Stimulated activated CD4-positive, alpha-beta T cell treated with anti-CD3 and anti-CD28 coated beads, Interleukin-2, amount 100 ng/mL, for 24 hours (primary cell): ENCODE measurements at places on chromosomes 6 and 20.

DNA sequence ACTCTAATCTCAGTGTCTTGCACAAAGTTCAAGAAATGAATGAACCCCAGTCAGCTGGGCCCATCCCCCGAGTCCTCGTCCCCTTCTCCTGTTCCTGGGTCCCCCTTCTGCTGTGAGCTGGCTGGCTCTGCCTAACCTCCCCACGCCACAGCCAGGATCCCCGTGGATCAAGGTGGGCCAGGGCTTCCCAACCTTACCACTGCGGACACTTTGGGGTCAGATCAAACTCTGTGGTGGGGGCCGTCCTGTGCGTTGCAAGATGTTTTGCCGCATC lies 116.2 kb downstream of the SULF2 start:
- no peak for DNase-seq

DNA sequence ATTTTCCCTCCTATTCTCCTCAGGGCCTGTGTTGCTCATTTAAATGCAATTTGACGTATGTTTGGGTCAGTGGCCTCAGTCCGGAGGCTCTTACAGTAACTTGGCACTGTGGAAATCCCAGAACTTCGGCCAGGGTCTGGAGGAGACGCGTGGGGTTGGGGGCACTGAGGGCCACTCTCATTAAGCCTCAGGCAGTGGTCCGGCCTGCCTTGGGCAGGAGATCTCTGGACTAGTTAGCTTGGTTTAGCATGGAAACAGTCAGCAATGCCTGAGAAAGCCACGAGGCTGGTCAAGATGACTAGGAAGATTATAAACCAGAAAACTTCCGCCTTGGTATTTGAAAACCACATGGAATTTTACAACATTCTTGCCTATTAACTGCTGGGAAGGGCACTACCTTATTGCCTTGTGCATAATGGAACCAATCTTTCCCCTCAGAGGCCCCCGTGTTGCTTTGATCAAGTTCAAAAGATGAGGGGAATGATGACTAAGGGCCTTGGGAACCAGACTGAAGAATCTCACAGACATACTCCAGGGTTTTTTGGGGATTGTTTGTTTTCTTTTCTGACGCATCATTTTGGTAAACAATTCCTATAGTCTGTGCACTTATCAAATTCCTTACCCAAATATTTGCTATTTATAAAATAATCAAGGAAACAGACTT lies 206.0 kb upstream of the PREP start:
- no peak for DNase-seq

- no peak for DNase-seq
Measured at GRCh38 chr6:49693512-49693911, 19.8 kb downstream of the CRISP2 start.

DNA sequence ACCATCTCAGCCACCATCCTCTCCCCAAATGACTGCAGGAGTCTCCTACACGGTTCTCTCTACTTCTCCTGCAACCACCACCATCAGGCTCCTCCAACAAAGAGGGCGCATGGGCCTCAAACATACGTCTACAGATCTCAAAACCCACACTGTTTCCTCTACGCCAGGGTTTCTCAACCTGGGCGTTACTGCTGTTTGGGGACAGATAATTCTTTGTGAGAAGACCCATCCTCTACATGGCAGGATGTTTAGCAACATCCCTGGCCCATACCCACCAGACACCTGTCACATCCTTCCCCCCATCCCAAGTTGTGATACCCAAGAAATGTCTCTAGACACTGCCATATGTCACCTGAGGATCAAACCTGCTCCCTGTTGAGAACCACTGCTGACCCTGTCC lies 45.0 kb downstream of the ELMO2 start:
- no peak for DNase-seq

GRCh38 chr6:146546443-146547043 lies 2.9 kb downstream of the RAB32 start:
- no peak for DNase-seq

- DNase-seq: no peak
Measured at GRCh38 chr6:94478133-94479005, 1059.0 kb upstream of the EPHA7 start.

DNA sequence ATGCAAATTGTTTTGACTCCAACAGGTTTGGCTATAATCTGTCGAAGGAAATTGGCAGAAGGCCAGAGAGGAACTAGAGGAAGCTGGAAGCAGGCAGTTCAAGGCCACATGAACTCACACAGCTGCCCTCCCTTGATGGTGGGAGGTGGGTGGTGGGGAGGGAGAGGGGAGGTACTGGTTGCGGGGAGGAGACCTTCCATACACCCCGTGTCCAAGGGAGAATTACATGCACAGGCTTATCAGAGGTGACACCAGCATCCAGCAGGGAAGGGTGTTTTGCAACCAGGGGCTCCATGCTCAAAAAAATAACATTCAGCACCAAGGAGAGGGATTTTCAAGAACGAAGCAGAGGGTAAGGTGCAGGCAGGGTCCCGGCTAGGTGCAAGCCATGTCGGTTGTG lies 9.1 kb downstream of the PRND start:
- DNase-seq: no peak

DNA sequence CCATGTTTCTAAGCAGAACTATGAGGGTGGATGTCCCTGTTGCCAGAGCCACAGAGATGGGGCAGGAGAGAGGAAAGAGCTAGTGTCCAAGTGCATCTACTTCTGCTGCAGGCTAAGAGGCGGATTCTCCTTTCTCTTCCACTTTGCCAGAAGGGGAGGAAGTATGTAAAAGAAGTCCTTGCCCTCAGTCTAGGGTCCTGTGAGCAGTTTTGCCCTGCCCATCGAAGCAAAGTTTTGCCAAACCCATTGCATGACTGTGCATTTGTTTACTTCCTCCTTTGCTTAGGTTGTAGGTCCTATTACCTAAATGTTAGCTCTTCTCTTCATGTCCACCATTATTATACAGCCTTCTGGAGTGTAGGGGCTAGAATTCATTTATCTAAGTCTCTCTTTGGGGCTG lies 106.2 kb upstream of the ARMC2 start:
- DNase-seq: no peak

GRCh38 chr6:38018755-38019165 lies 199.2 kb downstream of the ZFAND3 start:
- no peak for DNase-seq

DNA sequence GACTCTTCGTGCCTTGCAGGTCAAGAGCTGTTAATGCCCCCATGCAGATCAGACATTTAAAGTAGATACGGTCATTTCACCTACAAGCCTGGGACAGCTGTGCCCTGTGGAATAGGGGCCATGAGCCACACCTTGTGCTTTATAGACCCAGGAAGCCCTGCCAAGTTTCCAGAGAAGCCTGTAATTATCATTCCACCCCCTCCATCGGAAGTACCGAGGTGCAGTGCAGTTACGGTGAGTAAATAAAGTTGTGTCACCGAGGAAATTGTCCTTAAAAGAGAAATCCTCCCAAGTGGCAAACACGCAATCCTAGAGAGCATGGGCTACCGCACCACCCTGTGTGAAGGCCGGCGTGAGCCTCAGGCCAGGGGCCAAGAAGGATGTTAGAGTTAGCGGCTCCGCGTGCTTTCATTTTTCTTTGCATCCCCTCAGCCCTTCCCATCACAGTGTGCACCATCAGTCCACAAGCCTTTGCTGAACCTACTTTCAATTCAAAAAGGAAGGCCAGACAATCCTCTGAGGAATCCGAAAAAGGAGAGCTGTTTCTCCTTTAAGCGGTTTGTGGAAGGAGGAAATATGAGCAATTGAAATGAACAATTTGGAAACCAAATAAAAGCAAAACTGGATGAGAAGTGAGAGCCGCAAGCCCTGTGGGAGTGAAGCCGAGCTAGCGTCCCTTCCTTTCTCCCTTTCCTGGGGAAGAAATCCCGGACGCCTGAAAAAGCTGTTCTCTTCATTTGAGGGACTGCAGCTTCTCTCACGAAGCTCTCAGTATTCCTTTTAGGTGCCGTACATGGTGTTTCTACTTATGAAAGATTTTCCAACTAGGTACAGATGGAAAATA lies 183.3 kb upstream of the PDE10A start:
- DNase-seq: no peak

GRCh38 chr6:36515844-36516243 lies 31.4 kb downstream of the STK38 start:
- DNase-seq: no peak

- DNase-seq: no peak
Measured at GRCh38 chr20:47448429-47448828, 53.3 kb upstream of the NCOA3 start.

- no peak for DNase-seq
Measured at GRCh38 chr6:130473886-130474285, 108.1 kb downstream of the TMEM200A start.

DNA sequence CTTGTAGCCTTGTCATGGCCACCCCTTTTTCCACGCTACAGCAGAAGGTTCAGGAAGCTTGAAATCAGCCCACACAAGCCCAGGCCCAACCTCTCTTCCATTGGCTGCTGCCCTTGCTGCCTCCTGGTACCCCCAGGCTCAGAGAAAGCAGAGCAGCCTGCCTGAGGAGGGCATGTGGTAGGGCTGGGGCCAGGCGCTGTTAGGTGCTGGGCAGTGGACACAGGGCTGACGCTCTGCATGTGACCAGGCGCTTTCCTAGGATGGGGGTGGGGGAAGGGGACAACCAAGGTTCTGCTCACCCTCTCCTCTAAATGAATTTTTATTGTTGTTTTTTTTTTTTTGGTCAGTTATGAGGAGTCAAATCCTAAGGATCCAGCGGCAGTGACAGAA lies 36.3 kb upstream of the ID1 start:
- no peak for DNase-seq
